ENCODE measurements at places on chromosomes 4 and X.
A peak's percentile ranks its signal among the peaks of the same experiment; 100 is the strongest.

GRCh38 chrX:65601530-65602220 is 65.8 kb upstream of the MSN start:
- peak; percentile 89 for DNase-seq

- no peak for DNase-seq
These were observed 630.4 kb upstream of the FTHL17 start for GRCh38 chrX:31702222-31702621.

DNA sequence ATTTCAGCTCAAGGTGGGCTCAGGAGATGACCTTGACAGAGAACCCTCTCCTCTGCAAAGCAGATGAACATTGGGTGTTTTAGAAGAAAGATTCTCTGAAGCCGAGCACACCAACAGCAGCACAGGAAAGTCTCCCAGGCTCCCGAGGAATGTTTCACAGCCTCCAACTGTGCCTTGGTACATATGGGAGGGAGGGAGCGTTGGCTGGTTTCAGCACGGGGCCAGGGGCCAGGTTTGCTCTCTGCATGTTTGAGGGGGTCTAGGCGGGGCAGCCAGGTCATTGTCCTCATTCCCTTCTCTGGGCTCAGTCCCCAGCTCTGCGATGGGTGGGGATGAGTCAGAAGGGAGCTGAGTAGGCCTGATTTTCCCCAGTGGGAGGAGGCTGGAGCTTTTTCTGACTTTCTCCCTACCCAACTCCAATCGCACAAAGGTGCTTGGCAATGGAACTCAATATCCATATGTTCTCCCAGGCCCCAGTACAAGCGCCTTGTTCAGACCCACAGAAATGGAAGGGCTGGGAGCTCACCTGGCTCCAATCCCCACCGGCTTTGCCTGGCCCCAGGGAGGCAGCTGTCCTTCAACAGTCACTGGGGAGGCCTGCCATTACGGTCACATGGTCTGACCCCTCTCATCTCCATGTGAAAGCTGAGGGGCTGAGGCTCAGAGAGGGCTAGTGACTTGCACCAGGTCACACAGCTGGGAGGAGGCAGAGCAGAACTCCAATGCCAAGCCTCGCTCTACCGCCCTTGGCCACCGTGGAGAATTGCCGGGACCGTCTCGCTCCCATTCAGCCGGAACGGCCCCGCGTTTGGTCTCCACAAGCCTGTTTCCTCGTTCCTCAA is 108.4 kb upstream of the AFAP1 start:
- DNase-seq, result no peak

- DNase-seq, result no peak
These were observed 12.0 kb downstream of the MAB21L2 start for GRCh38 chr4:150593996-150594395.

DNA sequence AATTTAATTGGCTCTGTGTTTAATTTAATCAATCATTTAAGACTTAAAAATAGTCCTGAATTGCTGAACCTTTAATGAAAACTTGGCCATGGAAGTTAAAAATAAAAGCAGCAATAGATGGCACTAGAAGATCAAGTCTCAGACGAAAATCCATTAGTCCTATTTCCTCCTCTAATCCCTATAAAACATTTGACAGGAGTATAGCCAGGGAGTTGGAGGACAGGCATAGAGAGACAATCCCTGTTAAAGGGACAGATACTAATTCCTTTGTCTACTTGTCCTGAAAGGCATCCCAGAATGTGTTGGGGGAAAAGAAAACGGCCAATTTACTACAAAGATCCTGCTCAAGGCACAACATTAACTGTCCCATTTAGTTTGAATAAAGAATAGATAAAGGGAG is 276.3 kb upstream of the TACR3 start:
- DNase-seq, result no peak

- no peak for DNase-seq
These were observed 197.2 kb downstream of the PDGFC start for GRCh38 chr4:156774422-156774821.

GRCh38 chrX:39736216-39737211 is 361.2 kb downstream of the BCOR start:
- DNase-seq, result no peak

GRCh38 chrX:48475774-48476577 is at the start of gene FTSJ1:
FTSJ1 (plus strand) TSS chrX:48476199; CDS start chrX:48478048, 1,849 bp downstream.
- DNase-seq, result peak; percentile 44

DNA sequence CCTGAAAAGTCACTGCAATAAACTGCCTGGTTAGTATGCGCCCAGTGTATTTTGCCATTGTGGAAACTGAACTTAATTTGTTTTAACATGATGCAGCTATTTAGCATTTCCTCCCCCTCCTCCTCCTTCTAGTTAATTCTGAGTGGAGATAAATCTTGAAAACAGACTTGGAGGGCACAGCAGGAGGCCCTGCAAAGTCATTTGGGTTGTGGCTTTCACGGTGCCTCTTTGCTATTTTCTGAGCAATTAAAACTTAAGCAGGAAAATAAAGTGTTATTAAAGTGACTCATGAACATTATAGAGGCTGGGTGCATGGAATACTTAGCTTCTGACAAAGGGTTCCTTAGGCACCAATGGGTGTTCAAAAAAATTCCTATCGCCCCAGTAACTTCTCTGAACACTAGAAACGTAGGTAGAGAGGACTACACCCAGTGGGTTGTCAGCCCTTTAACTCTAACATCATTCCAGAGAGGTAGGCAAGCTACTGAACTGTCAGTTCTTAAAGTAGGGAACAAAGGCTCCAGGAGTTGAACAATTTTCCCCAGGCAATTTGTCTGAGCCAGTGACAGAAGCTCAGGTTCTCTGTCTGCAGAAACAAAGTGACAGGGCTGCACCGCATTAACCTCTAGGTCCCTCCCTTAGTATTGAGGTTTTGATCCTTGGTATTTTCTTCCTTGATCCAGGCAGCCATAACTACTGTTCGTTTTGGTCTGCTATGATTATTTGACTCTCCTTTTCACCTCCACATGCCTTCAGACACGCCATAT is 158.3 kb upstream of the KIT start:
- DNase-seq, result no peak

GRCh38 chr4:15729910-15730533 is 27.2 kb downstream of the BST1 start:
- no peak for DNase-seq

DNA sequence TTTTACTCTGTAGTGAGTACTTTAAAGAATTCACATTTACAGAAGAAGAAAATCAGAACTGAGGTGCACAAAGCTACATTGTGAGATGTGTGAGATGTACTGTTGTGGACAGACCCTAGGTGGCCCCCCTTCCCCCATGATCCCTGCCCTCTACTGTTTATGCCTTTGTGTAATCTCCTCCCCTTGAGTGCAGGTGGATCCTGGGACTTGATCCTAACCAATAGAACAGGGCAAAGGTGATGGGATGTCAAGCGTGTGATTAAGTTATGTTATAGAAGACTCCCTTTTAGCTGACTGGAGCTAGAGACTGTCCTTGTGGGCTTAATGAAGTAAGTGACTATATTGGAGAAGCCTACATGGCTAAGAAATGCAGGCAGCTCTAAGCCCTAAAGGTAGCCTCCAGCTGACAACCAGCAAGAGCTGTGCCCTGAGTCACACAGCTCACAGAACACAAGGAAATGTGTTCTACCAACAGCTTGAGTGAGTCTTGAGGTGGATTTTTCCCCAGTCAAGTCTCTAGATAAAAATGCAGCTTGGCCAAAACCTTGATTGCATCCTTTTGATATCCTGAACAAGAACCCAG is 225.2 kb upstream of the LEF1 start:
- DNase-seq, result no peak

- no peak for DNase-seq
These were observed 27.4 kb downstream of the HMGN5 start for GRCh38 chrX:81174286-81174685.

- no peak for DNase-seq
These were observed 144.9 kb upstream of the MAD2L1 start for GRCh38 chr4:120211408-120212015.

DNA sequence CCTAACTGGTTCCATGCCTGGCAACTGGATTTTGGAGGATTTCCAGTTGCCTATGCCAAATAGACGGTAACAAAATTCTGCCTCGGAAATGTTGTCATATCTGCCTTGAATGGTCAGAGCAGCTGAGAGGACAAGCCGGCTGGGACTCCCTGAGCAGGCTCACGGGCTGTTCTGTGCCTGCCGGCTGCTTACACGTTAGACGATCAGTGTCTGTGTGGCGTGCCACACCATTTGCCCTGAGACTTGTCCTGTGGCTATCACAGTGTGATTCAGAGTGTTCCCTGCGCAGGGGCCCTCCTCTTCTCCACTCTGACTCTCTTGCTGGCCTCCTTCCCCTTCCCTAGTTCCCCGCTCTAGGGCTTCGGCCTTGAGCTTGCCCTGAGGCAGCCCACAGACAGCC is 42.4 kb downstream of the RAI2 start:
- DNase-seq, result no peak

DNA sequence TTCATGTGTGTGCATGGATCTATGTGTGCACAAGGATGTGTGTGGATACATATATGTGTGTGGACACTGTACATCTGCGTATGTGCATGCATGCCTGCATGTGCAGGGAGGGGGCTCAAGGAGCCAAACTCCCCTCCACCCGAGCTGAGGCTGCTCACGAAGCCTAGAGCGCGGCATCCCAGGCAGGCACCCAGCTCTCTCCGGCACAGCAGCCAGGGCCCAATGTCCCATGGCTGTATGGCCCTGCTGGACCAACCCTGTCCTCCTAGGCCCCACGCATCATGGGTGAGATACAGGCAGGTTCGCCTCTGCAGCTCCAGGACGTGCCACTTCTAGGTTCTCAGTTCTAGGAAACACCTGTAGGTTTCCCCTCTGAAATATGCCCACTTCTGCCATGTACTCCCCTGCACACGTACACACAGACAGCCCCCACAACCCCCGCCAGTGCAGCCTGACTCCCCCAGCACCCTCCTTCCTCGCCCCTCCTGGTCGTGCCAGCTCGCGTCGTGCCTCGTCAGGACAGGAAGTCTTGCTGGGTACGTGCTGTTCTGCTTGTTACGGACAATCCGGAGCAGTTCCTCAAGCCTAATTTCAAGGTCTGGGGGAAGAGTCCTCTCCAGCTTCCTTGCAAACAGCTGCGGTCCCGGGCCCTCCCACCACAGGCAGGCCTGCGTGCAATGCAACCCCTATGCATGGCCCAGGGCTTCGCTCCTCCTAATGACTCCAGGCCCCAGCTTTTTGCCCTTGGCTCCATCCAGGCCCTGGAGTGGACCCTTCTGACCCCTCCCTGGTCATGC is 3.2 kb upstream of the ADRA2C start:
- DNase-seq, result no peak

DNA sequence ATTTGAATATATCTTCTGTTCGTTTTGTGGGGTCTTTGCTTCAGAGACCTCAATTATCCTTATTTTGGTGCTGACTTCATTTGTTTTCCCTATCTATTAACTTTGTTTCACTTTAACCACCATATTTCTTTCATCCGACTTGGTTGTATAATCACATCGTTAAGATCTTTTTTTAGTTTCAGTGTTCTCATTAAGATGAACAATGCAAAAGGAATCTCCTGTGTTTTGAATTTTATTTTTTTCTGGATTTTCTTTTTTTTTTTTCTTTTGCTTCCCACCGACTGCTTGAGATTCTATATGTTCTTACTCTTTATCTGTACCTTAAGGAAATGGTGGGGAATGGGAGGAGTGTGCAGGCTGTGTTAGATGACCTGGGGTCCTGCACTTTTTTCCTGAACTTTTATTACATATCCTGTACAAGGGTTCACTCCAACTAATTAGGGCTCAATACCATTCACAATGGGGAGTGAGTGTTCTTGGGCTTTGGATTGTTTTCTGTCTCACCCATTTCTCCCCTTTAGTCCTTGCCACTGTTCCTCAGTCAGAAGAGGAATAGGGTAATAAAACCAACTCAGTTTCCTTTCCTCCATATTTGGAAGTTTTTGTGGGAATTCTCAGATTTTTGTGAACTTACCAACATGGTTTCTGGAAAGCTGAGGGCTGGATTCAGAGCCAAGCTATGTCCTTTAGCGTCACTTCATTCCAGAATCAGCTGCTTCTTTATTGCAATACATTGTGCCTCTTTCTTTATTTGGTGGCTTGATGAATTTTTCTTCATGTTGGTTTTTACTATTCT is 43.2 kb upstream of the BMPR1B start:
- no peak for DNase-seq

DNA sequence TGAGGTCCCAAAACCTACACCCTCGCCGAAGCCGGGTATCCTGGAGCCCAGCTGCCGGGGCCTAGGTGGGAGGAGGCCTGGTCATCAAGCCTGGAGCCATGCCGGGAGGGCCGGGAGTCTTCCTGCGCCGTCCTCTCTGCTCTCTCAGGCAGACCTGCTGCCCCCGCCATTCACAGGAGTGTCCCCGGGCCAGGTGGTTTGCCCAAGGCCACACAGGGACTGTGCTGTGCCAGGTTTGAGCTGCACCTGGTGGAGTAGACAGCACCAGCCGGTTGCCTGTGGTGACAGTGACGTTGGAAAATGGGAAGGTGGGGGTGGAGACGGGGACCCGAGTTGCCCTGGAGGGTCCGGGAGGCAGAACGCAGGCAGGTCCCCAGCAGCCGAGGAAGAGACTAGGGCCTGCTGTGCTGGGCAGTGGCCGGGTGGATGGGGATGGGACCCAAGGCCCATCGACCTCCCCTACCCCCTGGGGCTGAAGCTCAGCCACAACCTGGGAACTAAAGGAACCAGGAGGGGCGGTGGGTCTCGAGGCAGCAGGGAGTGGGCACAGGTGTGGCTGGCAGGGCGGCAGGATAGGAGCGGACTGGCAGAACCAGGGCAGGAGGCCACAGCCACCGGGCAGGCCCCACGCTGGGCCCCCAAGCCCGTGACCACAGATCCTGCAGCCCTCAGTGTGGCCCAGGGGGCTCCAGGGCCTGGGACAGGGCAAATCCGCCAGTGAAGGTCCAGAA is 9.5 kb downstream of the DOK7 start:
- DNase-seq, result no peak

GRCh38 chr4:24322995-24323394 is 261.4 kb downstream of the DHX15 start:
- no peak for DNase-seq

DNA sequence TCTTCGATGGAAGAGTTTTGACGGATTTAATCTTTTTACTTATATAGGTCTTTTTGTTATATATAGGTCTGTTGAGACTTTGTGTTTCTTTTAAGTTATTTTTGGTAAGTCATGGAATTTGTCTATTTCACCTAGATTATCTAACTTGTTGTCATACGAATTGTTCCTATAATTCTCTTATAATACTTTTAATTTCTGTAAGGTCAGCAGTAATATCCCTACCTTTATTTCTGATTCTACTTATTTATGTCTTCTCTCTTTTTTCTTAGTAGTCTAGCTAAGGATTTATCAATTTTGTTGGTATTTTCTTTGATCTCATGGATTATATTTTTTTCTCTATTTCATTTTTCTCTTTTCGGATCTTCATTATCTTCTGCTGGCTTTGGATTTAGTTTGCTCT is 11.6 kb downstream of the SAP30 start:
- no peak for DNase-seq

- no peak for DNase-seq
These were observed 207.6 kb upstream of the PITX2 start for GRCh38 chr4:110830461-110830860.

- DNase-seq, result peak; percentile 75
These were observed 66.4 kb upstream of the HHIP start for GRCh38 chr4:144579411-144580030.

Measured in glomerular endothelial cell (primary cell).